Activated CD4-positive, alpha-beta T cell treated with anti-CD3 and anti-CD28 coated beads, Interleukin-2, amount 50 U/mL, for 16 hours (primary cell): ENCODE measurements at places on chromosomes 12 and 14.
A peak's percentile ranks its signal among the peaks of the same experiment; 100 is the strongest.

DNA sequence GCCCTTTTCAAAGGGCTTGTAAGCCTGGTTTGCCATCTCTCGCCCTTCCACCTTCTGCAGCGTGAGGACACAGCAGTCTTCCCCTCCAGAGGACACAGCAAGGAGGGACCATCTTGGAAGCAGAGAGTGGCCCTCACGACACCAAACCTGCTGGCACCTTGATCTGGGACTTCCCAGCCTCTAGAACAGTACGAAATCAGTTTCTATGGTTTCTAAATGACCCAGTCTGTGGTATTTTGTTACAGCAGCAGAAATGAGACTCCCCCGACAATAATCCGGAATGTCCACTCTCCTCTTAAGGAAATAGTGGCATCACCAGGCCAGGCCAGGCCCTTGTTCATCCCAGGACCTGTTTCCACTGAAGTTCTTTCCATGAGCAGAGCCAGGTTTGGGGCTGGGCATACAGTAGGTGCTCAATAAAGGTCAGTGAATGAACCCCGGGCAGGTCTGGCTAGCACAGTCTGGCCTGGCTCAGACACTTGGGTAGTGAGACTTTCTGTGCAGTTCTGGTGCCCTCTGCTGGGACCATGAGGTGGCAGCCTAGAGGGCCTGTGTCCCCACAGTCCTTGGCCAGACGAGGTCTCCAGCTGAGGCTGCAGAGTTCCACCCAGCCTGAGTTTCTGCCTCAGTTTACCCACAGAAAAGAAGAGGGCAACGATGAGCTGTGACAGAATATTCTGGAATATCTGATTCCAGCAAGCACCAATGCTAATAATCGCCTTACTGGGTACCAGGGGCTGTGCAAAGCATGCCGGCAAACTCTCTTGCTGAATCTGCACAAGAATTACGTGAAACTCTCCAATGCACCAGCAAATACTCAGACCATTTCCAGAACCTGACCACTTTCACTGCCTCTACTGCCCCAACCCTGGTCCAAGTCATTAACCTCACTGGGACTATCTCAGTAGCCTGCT is 14.0 kb downstream of the ABCB9 start:
- DNase-seq: peak; percentile 80

GRCh38 chr14:58353516-58354299 is 42.0 kb upstream of the TOMM20L start:
- no peak for DNase-seq

DNA sequence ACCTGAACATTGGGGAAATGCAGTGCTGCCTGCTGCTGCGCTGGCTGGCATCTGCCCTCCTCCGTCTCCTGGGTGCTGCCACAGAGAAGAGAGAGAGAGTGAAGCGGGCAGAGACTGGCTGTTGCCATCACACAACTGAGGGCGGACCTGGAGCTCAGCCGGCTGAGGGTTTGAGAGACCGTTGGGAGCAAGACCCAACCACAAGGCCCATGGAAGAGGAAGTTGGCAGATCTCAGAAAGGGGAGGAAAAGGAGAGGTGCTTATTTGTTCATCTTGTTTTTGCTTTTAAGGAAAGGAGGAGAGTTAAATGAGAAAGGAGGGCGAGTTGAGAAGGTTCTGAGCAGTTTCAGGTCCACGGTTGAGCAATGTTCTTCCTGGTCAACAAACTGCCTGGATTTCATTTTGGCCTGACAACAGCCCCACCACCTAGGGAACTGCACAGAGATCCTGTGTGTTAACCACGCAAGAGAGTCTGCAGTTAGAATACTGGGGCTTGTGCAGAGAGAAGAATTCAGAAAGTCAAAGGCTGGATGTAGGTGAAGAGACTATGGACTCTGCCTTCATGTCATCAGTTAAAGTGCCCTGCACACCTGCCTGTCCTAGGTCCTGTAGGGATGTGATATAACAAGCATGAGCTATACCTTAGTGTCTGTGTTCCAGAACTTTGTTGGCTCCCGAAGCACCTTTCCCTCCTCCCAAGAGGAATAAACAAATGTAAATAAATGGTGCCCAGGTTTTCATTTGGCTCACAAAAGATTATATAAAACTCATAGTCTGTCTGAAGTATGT is 124.6 kb downstream of the ETV6 start:
- DNase-seq: no peak

- DNase-seq: no peak
Observed at GRCh38 chr14:32352631-32353030, 23.5 kb downstream of the AKAP6 start.

GRCh38 chr14:77122526-77123125 is 19.0 kb downstream of the ZDHHC22 start:
- DNase-seq: no peak
